ENCODE measurements at places on chromosomes 6 and 20. TPM values are rescaled to one million over a fixed set of nuclear protein-coding genes. Genes with fewer than 3 reads are reported as not detected.

GRCh38 chr20:2671977-2672376 lies 8.0 kb upstream of the IDH3B start:
- no peaks in the 10 kb centered on the region for H3K27me3 ChIP-seq
- no peaks in the 10 kb centered on the region for H3K4me1 ChIP-seq
- H3K27ac ChIP-seq: no peak overlapping the region
- DNase-seq: no peak

- no peak overlapping the region for H3K4me3 ChIP-seq
- DNase-seq: no peak
- H3K4me1 ChIP-seq: no peaks in the 10 kb centered on the region
These were observed 67.9 kb downstream of the STK35 start for GRCh38 chr20:2169456-2170088.

Gene COL10A1
- not detected for total RNA-seq

DNA sequence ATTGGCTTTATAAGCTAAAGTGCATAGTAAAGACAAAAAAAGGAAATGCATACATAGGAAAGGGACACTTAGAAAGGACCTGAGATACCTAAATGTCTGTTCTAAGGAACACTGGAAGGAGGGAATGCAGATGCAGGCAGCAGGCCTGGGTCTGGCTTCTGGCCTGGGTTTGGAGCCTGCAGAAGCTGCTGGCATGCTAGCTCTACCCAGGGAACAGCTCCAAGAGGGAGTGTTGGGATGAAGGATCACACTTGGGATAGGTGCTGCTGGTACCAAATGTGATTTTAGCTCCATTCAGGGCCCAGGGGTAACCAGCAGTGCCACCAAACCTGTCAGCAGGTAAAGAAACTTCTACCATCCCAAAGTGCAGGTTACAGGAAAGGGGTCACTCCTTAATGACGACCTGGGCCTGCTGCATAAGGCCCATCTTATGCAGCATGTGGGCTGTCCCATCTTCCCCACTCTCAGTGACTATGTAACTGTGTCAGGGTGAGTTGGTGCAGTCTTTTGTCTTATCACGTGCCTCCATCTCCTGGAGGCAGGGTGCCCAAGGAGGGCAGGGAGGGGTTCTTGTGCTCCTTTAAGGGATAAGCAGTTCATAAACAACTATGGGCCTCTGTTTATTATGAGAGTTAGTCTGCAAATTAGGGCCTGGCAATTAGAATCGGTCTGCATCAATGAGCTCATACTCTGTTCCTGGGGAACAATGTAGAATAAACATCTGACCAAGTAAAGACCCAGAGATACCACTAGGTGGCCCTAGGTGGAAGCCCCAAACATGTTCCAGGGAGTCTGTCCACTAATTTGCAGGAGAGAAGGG lies 26.9 kb downstream of the DDX27 start:
- H3K4me3 ChIP-seq: no peak overlapping the region
- H3K36me3 ChIP-seq: no peaks in the 10 kb centered on the region
- peak overlapping the region; percentile 12 for H3K27ac ChIP-seq
- H3K4me1 ChIP-seq: no peaks in the 10 kb centered on the region
- DNase-seq: no peak

DNA sequence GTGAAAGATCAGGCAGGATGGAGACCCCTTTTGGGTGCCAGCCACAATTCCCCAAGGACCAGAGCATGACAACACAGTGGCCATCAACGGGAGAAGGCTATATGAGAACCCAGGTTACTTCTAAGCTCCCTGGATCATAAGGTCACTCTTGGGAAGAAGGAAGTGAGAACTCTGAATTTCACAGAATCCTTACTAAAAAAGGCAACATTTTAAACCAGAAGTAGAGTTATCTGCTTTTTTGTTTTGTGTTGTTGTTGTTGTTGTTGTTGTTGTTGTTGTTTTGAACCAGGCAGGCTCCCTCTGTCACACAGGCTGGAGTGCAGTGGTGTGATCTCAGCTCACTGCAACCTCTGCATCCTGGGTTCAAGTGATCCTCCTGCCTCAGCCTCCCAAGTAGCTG lies 107.4 kb upstream of the TNFAIP3 start:
- H3K27me3 ChIP-seq: no peaks in the 10 kb centered on the region
- H3K36me3 ChIP-seq: no peaks in the 10 kb centered on the region
- no peak overlapping the region for H3K27ac ChIP-seq
- no peaks in the 10 kb centered on the region for H3K4me1 ChIP-seq

Gene FAM217A
- total RNA-seq: not detected

Gene DEFB116
- not detected for total RNA-seq

GRCh38 chr20:25275813-25276532 lies 28.1 kb downstream of the PYGB start:
- no peak overlapping the region for H3K4me3 ChIP-seq
- DNase-seq: peak; percentile 13
- no peaks in the 10 kb centered on the region for H3K36me3 ChIP-seq
- H3K27me3 ChIP-seq: no peaks in the 10 kb centered on the region
- H3K27ac ChIP-seq: no peak overlapping the region
- H3K4me1 ChIP-seq: no peaks in the 10 kb centered on the region

Gene SLC17A1
- not detected for total RNA-seq

DNA sequence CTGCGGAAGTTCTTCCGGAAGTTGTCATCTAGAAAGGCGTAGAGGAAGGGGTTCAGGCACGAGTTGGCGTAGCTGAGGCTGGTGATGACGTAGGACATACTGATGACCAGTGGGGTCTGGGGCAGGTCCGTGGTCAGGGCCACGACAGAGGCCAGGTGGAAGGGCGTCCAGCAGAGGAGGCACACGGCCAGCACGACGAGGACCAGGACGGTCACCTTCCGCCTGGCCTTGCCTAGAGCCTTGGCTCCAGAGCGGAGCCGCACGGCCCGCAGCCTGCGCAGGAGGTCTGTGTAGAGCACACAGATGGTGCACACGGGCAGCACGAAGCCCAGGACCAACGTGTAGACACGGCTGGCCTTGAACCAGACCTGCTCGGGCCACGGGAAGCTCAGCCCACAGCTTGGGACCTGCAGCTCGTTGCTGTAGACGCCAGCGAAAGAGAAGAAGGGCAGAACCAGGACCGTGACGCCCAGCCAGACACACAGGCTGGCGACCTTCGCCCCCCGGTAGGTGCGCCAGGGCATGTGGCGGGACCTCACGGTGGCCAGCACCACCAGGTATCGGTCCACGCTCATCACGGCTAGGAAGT lies 1.4 kb downstream of the NPBWR2 start:
- no peak overlapping the region for H3K4me3 ChIP-seq
- H3K27me3 ChIP-seq: peaks cover 15% of the 10 kb centered on the region
- H3K36me3 ChIP-seq: no peaks in the 10 kb centered on the region
- no peaks in the 10 kb centered on the region for H3K4me1 ChIP-seq
- no peak for DNase-seq

- DNase-seq: no peak
- H3K4me3 ChIP-seq: no peak overlapping the region
- H3K27me3 ChIP-seq: no peaks in the 10 kb centered on the region
- H3K4me1 ChIP-seq: no peaks in the 10 kb centered on the region
- H3K36me3 ChIP-seq: no peaks in the 10 kb centered on the region
These were observed 8.2 kb downstream of the DHX35 start for GRCh38 chr20:38970302-38970701.

DNA sequence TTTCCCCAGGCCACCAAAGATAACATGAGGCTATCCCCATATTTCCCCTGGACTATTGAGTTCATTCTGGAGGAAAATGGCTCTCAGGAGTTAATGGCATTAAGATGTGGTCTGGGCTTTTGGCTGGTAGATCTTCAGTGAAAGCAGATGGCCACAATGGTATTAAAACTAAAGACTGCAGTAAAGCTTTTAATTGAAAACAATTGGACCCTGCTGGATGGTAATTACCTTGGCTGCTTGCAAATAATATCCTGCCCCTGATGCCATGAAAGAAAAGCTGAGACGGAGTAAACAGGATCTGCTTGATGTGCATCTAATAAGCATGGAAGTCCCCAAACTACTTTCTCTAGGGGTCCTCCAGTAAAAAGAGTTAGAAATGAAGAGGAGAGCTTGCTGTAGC lies 255.8 kb downstream of the QKI start:
- no peaks in the 10 kb centered on the region for H3K36me3 ChIP-seq
- no peak for DNase-seq
- no peaks in the 10 kb centered on the region for H3K27me3 ChIP-seq
- no peak overlapping the region for H3K4me3 ChIP-seq
- no peak overlapping the region for H3K27ac ChIP-seq

GRCh38 chr6:111588366-111588765 lies 17.3 kb downstream of the TRAF3IP2 start:
- no peaks in the 10 kb centered on the region for H3K36me3 ChIP-seq
- no peak for DNase-seq
- peak overlapping the region; percentile 82 for H3K27ac ChIP-seq
- H3K4me1 ChIP-seq: peaks cover 14% of the 10 kb centered on the region
- H3K27me3 ChIP-seq: no peaks in the 10 kb centered on the region

Gene TRIM39
- total RNA-seq: 18.8 TPM

Gene SYCP2L
- total RNA-seq: under 0.01 TPM

DNA sequence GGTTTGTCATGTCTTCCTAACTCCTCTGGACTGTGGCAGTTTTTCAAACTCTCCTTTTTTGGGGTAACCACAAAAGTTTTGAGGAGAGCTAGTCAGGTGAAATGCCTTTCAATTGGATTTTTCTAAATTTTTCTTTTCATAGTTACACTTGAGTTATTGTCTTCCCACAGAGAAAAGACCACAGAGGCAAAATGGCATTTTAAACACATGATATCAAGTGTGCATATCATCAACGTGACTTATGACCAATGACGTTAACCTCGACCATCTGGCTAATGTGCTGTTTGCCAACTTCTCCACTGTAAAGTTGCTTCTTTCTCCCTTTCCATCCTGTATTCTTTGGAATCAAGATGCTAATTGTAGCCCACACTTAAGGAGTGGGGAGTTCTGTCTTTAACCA lies 41.3 kb upstream of the SNAP25 start:
- H3K4me1 ChIP-seq: no peaks in the 10 kb centered on the region
- no peak for DNase-seq
- H3K27me3 ChIP-seq: no peaks in the 10 kb centered on the region

- no peak overlapping the region for H3K27ac ChIP-seq
- H3K4me1 ChIP-seq: no peaks in the 10 kb centered on the region
- H3K4me3 ChIP-seq: no peak overlapping the region
- no peaks in the 10 kb centered on the region for H3K27me3 ChIP-seq
- DNase-seq: no peak
These were observed 49.7 kb upstream of the CITED2 start for GRCh38 chr6:139423971-139424667.

GRCh38 chr6:55445648-55446204 lies 118.5 kb downstream of the GFRAL start:
- H3K27me3 ChIP-seq: no peaks in the 10 kb centered on the region
- no peaks in the 10 kb centered on the region for H3K36me3 ChIP-seq
- no peak overlapping the region for H3K4me3 ChIP-seq
- no peaks in the 10 kb centered on the region for H3K4me1 ChIP-seq
- no peak for DNase-seq
- H3K27ac ChIP-seq: no peak overlapping the region

Gene NQO2
- total RNA-seq: 30.3 TPM

DNA sequence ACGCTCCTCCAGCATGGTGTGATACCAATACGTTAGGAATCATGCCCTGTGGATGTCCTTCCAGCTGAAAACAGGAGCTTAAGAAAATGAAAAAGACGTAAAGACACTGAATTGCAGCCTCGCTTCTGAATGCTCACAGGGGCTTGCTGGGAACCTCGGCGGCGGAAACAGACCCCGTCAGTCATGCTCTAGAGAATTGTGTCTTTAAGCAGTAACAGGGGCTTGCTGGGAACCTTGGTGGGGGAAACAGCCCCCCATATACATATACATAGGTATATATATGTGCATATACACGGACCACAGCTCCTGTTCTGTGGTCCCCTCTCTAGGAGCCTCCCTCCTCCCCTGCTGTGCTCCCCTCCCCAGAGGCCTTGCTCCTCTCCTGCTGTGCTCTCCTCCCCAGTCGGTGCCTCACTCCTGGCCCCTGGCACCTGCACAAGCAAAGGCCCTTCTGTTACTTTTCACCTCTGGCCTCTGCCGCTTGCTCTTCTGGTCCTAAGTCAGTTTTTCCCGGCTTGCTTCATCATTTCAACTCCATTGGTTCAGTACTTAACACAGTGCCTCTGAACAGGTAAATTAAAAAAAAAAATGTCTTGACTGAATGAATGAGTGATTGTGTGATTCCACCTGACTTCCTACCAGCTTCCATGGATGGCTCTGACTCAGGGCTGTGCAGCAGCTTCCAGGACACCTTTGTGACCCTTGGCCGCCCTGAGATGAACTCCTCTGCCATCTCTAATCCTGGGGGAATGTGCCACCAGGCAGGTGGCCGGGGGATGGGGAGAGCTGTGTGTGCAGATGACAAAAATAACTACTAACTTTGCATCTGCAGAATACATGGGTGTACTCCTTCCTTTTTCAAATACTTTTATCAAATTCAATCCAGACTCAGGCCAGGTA lies 246.1 kb downstream of the SMOC2 start:
- H3K36me3 ChIP-seq: no peaks in the 10 kb centered on the region
- H3K4me3 ChIP-seq: no peak overlapping the region
- DNase-seq: no peak
- no peaks in the 10 kb centered on the region for H3K4me1 ChIP-seq

GRCh38 chr20:25279403-25279802 lies 31.5 kb downstream of the PYGB start:
- H3K4me1 ChIP-seq: no peaks in the 10 kb centered on the region
- H3K27me3 ChIP-seq: no peaks in the 10 kb centered on the region
- no peak for DNase-seq

Gene ERGIC3
- 207 TPM for total RNA-seq

Gene KIF6
- not detected for total RNA-seq

GRCh38 chr6:120908767-120909166 lies 425.5 kb downstream of the TBC1D32 start:
- no peak overlapping the region for H3K4me3 ChIP-seq
- no peaks in the 10 kb centered on the region for H3K4me1 ChIP-seq

- H3K27ac ChIP-seq: no peak overlapping the region
- no peaks in the 10 kb centered on the region for H3K36me3 ChIP-seq
- no peak for DNase-seq
- H3K4me3 ChIP-seq: no peak overlapping the region
These were observed 405.5 kb upstream of the SULF2 start for GRCh38 chr20:48190757-48191156.

Gene CRISP2
- not detected for total RNA-seq

DNA sequence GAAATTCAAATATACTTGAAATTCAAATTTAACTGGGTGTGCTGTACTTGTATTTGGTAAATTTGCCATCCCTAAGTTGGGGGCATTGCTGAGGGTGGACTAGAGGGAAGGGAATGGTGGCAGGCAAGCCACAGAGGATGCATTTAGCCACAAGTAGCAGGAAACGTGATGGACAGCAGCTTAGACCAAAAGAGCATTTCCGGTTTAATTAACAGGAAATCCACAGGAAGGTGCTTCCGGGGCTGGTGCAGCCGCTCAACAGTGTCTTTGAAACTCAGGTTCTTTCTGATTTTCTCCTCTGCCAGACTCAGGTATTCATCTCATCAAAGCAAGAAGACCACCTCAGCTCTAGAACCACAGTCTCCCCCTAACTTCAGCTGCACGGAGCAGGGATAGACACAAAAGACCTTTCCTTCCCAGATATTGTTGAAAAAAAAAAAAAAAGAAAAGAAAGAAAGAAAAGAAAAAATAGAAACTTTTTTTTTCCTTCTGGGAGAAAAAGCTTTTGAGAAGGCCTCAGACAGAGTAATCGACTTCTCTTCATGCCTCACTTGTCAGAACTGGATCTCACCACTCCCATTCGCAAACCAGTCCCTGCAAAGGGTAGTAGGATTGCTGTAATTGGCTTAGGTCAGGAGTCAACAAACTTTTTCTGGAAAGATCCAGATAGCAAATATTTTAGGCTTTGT lies 8.0 kb upstream of the BCAS1 start:
- H3K27ac ChIP-seq: no peak overlapping the region
- no peaks in the 10 kb centered on the region for H3K4me1 ChIP-seq

- DNase-seq: no peak
- H3K27me3 ChIP-seq: no peaks in the 10 kb centered on the region
- H3K4me3 ChIP-seq: no peak overlapping the region
- no peaks in the 10 kb centered on the region for H3K36me3 ChIP-seq
- H3K4me1 ChIP-seq: no peaks in the 10 kb centered on the region
- no peak overlapping the region for H3K27ac ChIP-seq
These were observed 136.2 kb upstream of the CCN2 start for GRCh38 chr6:132087391-132087790.

Gene PSORS1C2
- not detected for total RNA-seq

Data from uterus (tissue), 4 donors.